ENCODE measurements at places on chromosomes 16 and 17.

DNA sequence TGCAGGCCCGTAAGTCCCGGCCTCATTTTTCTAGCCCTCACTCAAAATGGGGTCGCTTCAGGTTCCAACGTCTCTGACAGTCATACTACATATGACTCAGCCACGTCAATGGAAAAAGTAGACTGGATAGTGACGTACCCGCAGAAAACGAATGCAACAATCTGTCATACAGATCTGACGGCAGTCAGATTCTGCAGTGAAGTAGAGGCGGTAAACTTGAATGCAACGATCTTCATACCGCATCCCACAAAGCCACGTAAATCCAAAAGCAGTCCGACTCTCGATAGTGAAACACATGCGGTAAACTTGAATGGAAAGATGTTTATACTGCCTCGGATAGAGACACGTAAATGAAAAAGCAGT, 38.4 kb upstream of the ARL4D start:
- DNase-seq, result no peak

DNA sequence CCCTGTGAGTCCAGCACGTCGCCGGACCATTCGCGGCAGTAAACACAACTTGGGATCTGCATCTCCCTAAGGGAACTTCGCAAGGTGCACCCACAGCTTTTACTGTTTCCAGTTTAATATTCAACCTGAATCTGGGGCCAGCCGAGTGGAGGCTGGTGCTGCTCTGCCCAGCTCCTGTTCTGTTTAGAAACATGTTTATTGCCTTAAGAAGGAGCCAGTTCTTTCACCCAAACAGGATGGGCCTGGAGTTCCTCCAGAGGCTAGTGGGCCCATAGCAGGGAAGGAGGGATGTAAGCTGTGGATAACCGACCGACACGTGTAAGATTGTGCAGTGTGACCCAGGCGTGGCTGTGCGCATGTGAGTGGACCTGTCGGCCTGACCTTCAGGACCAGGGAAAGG, 17.4 kb downstream of the TBC1D24 start:
- DNase-seq, result no peak

GRCh38 chr17:34895383-34895782, 65.9 kb downstream of the CCT6B start:
- DNase-seq, result no peak

- no peak for DNase-seq
Observed at GRCh38 chr17:49862781-49863331, 15.0 kb upstream of the TAC4 start.

DNA sequence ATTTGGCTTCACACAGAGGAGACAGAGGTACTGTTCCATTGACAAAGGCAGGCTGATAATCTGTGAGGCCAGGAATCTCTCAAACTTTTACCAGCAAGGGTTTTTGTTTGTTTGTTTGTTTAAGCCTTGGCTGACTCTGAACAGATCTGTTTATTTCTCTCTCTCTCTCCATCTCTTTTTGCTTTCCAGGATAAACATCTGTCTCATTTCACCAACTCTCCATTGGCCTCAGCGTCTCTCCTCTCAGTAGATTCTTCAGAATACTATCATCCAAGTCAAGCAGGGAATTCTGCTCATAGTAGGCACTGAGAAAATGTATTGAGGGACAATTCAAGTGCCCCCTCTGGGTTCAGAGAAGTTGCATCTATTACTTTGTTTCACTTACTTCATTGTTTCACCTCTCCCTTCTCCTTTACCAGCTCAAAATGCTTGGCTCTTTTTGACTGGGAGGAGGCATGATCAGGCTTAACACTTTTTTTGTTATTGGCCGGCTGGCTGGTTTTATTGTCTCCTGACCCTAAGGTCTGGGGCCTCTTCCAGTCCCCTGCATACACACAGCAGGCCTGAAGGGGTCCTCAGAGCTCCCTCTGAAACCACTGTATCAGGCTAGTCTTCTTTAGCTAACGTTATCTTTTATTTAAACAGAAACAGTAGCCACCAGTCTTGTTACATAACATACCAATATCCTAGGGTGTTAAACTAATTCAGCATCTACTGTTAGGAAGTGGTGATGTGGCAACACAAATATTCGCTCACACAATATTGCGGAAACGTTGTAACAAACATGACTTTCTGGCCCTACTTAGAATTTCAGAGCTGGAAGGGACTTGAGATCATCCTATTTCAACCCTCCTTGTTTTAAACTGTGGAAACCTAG, 2.0 kb upstream of the YPEL2 start:
- DNase-seq, result no peak

DNA sequence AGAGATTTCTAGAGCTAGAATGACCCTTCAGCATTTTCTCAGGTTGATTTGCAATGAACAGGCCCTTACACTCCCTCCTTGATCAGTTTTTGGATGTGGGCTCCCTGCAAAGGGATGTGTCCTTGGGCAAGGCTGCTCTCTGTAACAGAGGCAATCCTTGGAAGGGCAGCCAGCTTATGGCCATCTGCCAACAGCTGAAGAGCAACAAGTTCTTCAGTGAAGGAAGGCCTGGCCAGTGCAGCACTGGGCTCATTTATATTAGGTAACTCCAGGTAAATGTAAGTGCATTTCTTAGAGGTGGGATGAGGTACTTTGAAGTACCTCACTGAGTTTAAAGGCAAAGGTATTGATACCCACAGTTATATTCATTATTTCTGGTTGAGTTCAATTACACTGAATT, 114.3 kb upstream of the KCNJ16 start:
- DNase-seq, result no peak

Measured in esophagus squamous epithelium (tissue), 5 donors.